ENCODE measurements at places on chromosomes 5 and 9.

DNA sequence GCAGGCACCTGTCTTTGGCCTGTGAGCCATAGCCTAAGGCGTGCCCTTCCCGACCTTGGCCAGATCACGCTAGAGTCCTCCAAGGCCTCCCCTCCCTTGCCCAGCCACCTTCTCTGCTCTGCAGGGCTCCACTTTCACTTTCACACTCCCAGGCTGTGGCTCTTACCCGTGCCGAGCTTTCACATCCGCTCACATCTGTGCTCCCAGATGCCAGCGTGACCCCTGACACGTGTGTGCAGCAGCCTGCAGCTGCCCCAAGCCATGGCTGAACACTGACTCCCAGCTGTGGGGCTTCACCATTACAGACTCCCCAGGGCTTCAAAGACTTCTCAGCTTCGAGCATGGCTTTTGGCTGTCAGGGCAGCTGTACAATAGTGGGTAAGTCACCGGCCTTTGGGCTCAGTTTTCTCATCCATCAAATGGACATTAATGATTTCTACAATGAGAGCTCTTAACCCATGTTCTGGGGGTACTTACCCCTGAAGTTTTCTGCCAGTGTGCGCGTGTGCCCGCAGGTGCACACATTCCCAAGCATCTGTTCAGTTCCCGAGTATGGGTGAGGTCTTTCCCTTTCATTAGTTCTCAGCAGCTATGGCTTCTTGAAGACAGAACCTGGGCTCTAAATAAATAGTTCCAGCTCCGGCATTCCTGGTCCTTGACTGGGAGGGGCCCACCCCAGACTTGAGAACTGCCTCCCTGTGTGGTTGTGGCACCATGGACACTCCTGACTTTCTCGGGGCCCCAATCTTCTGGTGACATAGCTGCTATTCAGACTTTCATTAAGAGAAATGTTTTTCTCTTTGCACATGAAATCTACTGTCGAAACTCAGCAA lies 118.6 kb downstream of the RGS3 start:
- no peak for DNase-seq

GRCh38 chr9:92668746-92669526 lies 995 bp downstream of the IPPK start:
- peak; percentile 79 for DNase-seq

GRCh38 chr9:11149065-11149464 lies 536.3 kb upstream of the PTPRD start:
- no peak for DNase-seq

DNA sequence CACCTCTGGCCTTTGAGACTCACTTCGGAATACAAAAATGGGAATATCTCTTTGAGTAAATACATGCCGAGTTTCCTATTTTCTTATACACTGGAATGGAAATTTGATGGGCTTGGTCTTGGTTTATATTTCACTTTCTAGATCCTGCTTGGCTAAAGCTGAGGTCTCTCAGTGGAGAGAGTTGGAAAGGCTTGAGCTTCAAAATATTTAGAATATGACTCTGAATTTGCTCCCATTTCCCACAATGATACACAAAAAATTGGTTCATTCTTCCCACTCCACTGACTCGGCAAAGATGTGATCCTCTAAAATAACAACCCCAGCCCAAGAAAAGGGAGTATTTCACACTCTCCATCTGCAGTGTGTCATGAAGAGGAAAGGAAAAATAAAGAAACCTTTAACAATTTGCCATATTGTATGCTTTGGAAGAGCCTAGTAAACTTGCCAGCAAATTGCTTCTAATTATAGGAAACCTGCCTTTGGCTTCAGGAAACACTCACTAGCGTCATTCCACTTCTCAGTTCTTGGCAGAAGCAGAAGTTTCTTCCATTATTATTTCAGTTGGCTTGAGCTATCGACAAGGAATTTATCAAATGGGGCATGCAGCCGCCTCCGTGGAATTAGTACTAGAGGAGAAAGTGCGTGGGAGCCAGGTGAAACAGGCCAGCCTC lies 302.9 kb downstream of the NSG2 start:
- DNase-seq = no peak

GRCh38 chr9:122227575-122227900 lies 1.2 kb downstream of the LHX6 start:
- DNase-seq = no peak

DNA sequence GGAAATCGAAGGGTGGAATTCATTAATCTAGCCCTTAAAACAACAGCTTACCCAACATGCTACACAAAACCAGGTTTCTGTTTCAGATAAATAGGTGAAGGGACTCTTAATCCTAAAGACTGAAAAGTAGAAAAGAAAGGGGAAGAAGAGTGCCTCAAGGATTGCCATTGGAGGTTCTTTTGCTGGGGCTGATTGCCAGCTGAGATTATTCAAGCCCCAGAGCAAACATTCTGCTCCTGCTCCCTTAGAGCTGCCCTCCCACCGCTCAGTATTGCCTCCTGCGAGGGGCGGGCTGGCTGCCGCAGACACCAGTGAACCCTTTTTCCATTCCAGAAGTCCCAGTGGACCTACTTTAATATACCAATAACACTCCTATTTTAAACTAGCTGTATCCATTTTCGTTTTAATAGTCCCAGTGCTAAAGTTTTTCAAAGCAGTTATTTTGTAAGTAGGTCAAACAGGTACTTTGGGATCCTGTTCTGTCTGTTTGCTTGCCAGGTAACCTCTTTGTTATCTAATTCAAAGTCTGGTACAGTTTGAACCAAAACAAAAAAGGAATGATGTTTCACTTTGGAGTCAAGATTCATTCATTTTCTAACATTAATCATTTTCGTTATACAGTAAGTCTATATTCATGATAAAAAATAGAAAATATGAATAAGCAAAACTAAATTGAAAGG lies 38.6 kb downstream of the HMGCS1 start:
- DNase-seq = no peak

- no peak for DNase-seq
These were observed 207.5 kb downstream of the NXNL2 start for GRCh38 chr9:88742483-88742882.

- no peak for DNase-seq
These were observed 1236.0 kb downstream of the MAT2B start for GRCh38 chr5:164741376-164741775.

GRCh38 chr5:61881821-61882487 lies 424.1 kb upstream of the KIF2A start:
- no peak for DNase-seq

GRCh38 chr5:109961751-109962150 lies 272.0 kb downstream of the MAN2A1 start:
- DNase-seq = no peak

DNA sequence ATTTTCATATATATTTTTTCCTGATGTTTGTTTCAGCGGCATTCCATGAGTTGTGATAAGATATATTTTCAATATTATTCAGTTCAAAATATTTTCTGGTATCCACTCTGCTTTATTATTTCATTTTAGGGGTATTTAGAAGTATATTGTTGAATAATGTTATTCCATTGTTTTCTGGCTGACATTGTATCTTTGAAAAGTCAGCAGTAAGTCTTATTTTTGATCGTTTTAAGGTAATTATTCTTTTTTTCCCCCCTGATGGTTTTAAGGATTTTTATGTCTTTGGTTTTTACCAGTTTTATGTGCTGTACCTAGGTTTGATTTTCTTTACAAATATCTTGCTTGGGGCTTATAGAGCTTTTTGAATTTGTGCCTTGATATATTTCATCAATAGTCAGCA lies 6.6 kb upstream of the GLRA1 start:
- DNase-seq = no peak

- no peak for DNase-seq
These were observed 36.5 kb upstream of the NUDT12 start for GRCh38 chr5:103598997-103599566.

DNA sequence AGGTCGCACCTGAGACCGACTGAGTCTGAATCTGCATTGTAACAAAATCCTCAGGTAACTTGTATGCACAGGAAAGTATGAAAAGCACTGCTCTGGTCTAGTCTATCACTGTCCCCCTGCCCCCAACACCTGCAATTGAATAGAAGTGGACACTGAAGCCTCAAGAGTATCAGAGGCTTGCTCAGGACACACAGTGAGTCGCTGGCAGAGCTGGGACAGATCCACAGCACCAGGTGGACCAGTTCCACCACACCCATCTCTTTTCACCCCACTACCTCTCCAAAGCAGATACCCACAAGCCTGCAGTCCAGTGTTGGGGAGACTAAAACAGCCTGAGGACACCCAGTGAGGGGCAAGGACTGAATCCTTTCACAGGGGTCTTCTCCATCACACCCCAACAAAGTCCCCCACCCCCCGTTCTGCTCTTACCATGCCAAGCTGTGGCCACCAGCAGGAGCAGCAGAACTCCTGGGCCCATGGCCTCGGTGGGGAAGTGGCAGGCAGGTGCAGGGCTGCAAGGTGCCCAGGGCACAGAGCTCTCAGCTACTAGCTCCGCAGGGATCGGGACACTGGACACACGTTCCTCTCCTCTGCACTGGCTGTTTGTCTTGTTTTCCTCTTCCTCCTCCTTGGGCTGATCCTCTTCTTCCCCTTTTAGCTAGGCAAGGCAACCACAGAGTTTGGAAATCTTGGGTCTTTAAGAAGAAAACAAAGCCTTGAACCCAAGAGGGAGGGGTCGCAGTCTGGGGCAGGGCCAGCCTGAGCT lies at the start of gene CSF1R:
TSS of gene CSF1R (minus strand) at position 605 of the 766 bp plus-strand sequence. CDS start at position 478, 127 bp downstream.
- DNase-seq = no peak

DNA sequence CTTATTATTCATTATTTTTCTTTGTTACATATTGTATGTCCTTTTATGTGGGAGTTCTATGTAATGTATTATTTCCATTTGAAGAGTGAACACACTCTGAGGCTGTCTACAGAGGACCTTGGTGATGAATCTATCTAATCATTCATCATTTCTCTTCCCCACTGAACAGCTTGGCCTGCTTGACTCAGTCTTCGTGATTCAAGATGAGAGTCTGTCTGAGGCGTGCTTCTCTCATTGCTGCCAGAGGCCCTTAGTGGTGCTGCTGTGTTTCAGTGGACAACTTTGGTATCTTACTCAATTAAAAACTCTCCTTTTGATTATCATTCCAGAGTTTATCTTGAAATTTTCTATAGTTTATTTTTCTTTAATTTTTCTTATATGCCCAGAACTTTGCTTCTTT lies 318.1 kb upstream of the DAB2 start:
- DNase-seq = no peak

DNA sequence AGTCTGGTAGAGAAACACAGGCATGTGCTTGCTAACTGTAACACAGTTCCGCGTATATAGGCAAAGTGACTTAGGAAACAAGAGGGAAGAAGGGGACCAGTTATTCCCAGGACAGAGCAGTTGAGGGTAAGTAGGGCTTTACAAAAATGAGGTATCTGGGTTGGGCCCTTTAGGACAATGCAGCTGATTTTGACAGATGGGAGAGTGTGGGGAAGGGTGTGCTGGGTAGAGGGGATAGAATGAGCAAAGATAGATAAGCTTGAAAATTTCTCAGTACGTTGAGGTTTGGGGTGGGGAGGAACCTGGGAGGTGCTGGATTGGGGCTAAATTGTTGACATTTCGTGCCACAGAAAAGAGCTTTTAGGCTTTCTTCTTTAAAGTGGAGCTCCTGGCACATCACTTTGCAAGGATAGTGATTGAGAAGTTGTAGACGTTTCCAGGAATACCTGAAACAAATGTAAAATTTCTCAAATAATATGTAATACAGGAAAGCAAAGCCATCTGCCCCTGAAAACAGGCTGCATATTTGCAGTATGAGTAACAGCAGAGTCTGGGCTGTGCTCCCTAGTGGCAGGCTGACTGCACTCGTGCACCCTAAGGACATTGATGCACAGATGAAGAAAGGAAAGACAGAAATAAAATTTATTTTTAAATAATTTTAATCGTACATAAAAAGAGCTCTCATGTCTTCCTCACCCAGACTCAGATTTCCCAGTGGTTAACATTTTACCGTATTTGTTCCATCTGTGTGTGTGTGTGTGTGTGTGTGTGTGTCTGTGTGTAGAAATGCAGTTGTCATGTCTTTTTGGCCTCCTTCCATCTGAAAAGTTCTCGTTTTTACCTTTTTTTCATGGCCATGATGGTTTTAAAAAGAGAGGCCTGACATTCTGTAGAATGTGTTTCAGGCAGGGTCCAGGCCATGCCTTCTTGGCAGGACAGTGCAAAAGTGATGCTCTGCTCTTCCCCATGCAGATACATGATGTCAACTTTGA lies 144.9 kb upstream of the DMRT1 start:
- no peak for DNase-seq

DNA sequence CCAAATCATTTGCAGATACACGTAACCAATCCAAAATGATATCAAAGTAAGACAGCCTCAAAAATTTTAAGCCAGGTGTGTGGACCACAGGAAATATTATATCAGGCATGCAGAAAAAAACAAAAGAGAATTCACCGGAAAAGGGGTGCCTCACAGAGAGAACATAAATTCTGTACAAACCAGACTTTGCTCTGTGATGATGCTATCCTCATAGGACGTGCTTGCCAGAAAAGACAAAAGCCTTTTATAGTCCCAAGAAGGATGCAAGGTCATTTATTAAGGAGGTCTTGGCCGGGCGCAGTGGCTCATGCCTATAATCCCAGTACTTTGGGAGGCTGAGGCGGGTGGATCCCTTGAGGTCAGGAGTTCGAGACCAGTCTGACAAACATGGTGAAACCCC lies 16.8 kb upstream of the ATP6V1G1 start:
- DNase-seq = no peak

DNA sequence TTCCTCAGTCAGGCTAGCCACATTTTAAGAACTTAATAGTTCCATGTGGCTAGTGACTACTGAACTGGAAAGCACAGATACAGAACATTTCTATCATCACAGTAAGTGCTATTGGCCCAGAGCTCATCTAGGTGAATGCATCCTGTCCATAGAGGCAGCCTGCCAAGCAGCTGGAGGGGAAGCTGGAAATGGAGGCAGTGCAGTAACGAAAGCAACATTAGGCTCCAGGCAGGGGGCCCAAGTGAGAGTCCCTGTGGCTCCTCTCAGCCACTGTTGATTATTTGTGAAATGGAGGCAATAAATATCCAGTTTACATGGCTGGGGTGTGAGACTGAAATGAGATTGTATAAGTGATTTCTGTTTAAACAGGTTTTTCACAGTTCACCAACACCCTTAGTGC lies 227.2 kb upstream of the KLF9 start:
- DNase-seq = no peak

DNA sequence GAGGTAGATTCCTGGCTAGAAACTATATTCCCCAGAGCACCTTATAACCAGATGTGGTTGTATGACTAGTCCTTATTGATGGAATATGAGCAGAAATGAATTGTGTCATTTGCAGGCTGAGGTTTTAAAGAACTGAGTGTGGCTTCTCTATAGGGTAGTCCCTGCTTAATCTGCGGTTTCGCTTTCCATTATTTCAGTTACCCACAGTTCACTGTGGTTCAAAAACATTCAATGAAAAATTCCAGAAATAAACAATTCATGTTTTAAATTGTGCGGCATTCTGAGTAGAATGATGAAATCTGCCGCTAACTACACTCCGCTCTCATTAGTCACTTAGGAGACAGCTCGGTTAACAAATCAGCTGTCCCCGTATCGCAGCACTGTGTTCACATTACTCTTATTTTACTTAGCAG lies 65.1 kb downstream of the ANKRD55 start:
- DNase-seq = no peak

GRCh38 chr9:78235256-78235761 lies 566 bp upstream of the CEP78 start:
- peak; percentile 47 for DNase-seq

- DNase-seq = no peak
These were observed 11.0 kb upstream of the PLAC8L1 start for GRCh38 chr5:146116361-146116760.

GRCh38 chr9:103837940-103838339 lies 256.2 kb upstream of the SMC2 start:
- no peak for DNase-seq

GRCh38 chr5:128329386-128329939 lies 208.6 kb downstream of the FBN2 start:
- no peak for DNase-seq

GRCh38 chr9:120567874-120568273 lies 12.1 kb downstream of the CDK5RAP2 start:
- DNase-seq = no peak

Data from H54 (cell line).